ENCODE measurements at places on chromosomes 7 and 10.

DNA sequence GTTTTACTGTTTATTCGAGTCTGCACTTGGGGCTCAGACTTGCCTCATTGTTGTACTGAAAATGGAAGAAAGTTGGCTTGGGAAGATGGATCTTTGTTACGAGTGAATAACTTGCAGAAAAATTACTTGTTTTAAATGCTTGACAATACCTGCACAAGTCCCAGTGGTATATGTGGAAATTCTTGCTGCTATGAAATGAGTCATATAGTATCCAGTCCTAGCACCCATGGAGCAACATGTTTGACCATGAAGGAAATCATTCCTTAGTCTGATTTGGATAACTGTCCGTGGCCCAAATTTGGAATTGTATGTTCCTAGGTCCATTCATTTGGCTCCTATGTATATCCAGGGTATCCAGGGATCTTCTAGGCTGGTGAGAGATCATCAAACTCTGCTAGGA, 1096.8 kb downstream of the KCNMA1 start:
- DNase-seq: no peak

DNA sequence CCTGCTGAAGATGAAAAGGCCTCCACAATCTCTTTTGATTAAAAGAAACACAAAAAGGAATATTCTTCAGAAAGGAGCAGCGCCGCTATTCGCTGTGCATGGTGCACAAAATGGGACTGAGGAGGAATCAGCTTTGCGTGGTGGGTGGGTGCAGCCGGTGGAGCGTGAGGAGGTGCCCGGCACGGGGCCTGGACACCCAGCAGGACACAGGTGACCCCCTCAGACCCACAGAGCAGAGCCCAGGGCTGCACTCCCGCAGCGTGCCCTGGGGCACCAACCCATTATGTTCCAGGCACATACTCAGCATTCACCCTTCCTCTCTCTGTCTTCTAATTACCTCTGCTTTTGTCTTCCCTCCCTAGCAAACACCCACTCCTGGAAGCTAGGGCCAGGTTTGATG, 238.0 kb upstream of the PPP2R2D start:
- no peak for DNase-seq

- no peak for DNase-seq
These were observed 15.1 kb downstream of the ZNF800 start for GRCh38 chr7:127377425-127377824.

DNA sequence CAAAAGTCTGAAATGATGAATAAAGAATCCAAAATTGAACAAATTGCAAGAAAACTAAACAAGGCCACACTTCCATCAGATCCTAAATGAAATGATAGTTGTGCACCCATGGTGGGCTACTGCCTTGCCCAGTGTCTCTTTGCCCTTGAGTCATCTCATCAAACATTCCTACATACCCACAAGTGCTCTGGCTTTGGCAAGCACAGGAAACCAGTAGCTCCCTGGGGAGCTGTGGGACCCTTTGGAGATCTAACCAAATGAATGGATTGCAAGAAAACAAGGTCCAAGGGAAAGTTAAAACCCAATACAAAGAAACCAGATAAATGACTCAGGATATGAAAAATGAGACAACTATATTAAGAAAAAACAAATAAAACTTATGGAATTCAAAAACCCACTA, 129.8 kb upstream of the TMEM229A start:
- no peak for DNase-seq

DNA sequence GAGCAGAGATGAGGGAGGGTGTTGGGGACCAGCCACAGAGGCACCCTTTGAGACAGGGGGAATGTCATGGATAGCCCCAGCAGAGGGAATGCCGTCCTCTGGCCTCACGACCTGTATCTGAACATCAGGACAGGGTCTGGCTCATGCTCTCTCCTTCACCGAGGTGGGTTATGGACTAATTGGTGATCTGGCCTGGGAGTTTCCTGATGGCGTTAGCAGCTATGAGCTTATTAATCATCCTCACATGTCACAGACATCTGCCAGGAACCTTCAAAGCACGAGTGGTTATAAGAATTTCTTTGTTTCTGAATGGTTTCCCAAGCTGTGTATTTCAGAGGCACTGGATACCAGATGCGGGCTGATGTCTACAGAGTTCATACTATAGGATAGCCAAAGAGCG, 6.9 kb downstream of the CPA4 start:
- no peak for DNase-seq

GRCh38 chr7:2033586-2034135, 199.1 kb downstream of the MAD1L1 start:
- DNase-seq: no peak

GRCh38 chr10:8283166-8283905, 228.8 kb downstream of the GATA3 start:
- no peak for DNase-seq

DNA sequence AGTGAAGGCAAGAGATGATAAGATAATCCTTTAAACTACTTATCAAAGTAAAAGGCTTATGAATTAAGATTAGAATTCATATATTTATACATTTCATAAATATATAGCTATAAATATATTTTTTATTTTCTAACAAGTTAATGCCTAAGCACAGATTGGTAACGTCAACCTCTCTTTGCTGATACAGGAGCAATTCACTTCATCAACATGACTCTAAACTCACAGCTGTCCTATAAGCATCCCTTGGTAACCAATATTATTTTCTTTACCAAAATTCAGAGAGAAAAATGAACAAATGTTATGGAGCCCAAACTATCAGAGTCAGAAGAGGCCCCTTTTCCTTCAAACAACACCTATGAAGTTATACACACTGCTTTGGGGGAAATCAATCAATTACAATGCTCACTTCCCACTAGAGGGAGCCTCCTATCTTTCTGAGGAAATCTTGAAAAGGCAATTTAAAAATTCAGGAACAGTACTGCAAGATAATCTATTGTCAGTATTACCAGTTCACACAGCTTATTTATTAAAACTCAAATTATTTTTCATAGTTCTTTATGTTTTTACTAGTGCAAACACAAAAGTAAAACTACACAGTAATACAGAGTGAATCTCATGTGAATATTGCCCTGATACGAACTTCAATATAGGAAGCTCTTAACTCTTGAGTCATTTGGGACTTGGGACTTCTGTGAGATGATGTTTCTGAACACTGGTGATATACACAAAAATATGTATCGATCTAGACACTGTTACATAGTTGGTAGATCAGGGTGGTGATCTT, 51.0 kb upstream of the NOBOX start:
- DNase-seq: no peak
